ENCODE measurements at places on chromosomes 2 and 18. TPM values are rescaled to one million over a fixed set of nuclear protein-coding genes. Genes with fewer than 3 reads are reported as not detected.

Gene ANKRD30BL
- not detected for total RNA-seq

DNA sequence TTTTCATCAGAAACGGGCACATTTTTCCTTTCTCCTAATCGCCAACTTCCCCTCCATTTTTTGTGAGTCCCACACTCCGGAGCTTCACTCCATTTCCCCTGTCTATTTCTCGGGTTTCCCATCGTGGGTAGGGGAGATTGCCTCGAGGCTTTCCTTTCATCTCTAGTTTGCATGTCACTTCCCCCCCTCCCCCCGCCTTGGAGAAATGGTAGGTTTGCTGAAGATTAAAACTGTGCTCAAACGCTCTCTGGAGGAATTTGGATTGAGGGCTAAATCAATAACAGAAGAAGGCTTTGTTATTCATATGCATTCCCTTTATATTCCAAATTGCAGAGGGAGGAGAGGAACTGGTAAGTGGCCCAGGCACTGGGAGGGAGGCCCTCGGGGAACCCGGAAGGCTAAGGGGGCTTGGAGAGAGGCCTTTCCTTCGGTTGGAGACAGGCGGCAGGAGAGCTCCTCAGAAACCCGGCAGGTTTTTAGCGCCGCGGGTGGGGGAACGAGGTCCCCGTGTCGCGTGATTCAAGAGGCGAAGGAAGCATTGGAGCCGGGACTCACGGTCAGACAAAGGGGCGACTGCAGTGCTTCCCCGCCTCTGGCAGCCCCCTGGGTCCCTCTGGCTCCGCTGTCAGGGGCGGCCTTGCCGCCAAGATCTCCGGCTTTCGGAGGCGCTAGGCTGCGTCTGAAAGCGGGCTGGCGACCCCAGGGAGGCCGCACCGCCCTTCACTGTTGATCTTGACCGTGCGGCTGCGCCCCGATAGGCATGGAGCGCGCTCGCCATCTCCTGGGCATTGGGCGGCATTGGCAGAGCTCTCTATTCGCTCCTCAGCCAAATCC lies 2.4 kb upstream of the HOXD12 start:
- peak; percentile 74 for DNase-seq
- no peaks in the 10 kb centered on the region for H3K36me3 ChIP-seq
- peaks cover 14% of the 10 kb centered on the region for H3K4me1 ChIP-seq
- peaks cover 82% of the 10 kb centered on the region for H3K27me3 ChIP-seq

DNA sequence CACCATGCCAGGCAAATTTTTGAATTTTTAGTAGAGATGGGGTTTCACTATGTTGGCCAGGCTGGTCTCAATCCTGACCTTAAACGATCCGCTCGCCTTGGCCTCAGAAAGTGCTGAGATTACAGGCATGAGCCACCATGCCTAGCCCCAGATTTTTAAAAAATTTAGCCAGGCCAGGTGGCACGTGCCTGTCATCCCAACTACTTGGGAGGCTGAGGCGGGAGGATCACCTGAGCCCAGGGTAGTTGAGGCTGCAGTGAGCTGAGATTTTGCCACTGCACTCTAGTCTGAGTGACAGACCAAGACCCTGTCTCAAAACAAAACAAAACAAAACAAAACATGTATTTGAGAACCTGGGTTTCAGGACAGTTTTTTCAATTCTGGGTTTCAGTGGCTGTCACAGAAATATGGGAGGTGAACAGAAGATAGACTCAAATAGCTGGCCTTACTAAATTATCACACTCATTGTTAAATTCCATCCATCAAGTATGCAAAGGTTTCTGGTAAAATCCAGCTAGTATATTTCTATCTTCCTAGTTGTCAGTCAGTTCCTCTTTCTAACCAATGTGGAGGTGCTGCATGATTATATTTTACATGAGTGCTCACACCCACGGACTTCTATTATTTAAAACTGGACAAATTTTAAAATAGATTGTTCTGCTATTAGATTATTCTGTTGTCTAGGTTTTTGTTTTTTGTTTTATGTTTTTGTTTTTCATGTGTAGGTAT lies 5.4 kb downstream of the ALPG start:
- no peak overlapping the region for H3K27ac ChIP-seq
- H3K27me3 ChIP-seq, result peaks cover 17% of the 10 kb centered on the region
- H3K4me1 ChIP-seq, result peaks cover 14% of the 10 kb centered on the region
- H3K36me3 ChIP-seq, result no peaks in the 10 kb centered on the region

- peaks cover 2% of the 10 kb centered on the region for H3K27me3 ChIP-seq
- no peaks in the 10 kb centered on the region for H3K4me1 ChIP-seq
- H3K27ac ChIP-seq, result no peak overlapping the region
- H3K36me3 ChIP-seq, result no peaks in the 10 kb centered on the region
These were observed 23.4 kb upstream of the CREG2 start for GRCh38 chr2:101410746-101411145.

All from activated CD8-positive, alpha-beta T cell treated with anti-CD3 and anti-CD28 coated beads for 36 hours (primary cell).